ENCODE measurements at places on chromosomes 3 and 15. TPM values are rescaled to one million over a fixed set of nuclear protein-coding genes. Genes with fewer than 3 reads are reported as not detected.
A peak's percentile ranks its signal among the peaks of the same experiment; 100 is the strongest.

DNA sequence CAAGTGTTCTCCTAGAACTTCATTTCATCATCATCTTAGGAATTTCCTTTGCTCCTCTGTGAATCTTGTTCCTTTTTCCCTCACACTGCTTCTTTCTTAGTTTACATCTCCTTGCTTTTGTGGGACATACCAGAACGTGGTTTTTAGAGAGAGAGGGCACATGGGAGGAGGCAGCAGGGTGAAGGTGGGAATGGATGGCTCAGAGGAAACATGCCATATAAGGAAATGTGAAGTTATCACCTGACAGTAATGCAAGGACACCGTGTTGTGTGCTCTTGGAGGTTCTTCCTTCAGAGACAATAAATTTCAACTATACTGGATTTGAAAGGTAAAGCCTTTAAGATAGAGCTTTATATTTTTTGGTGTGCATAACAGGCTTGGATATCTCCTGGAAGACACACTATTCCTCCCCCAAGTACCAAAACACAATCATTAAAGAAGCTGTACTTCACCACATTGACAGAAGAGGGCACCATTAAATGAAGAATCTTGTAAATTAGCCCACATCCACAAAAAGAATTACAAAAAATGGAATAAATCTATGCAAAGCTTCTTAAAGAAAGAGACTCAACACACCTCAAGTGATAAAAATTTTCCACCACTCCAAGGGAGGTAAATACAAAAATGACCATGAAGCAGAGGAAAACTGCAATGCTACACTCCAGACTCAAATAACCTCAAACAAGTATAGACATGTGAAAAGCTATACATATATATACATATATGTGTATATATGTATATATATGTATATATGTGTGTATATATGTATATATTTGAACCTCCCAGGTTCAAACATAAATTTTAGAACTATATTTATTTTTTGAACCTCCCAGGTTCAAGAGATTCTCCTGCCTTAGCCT lies 26.1 kb downstream of the RPL39L start:
- peak; percentile 24 for DNase-seq

GRCh38 chr15:99706557-99707303 lies 26.5 kb downstream of the LYSMD4 start:
- DNase-seq = no peak

Gene NAA80
- 19.5 TPM for polyA plus RNA-seq

DNA sequence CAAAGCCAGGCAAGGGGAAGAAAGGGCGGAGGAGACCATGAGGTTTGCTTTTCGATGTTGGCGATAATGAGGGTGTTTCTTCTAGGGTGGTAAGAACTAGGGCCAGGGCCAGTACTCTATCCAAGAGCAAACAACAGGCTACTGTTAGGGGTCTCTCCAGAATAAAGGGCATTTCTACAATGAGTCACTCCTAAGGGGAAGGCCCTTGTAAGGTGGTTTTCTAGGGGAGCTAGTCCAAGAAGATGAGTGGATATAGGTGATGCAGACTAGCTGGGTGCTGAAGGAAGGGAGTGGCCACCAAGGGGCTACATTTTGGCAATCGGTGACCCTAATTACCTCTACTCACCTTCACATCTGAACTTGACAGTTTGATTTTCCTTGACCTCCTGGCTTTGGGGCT lies 148.5 kb upstream of the HACD2 start:
- DNase-seq = no peak

DNA sequence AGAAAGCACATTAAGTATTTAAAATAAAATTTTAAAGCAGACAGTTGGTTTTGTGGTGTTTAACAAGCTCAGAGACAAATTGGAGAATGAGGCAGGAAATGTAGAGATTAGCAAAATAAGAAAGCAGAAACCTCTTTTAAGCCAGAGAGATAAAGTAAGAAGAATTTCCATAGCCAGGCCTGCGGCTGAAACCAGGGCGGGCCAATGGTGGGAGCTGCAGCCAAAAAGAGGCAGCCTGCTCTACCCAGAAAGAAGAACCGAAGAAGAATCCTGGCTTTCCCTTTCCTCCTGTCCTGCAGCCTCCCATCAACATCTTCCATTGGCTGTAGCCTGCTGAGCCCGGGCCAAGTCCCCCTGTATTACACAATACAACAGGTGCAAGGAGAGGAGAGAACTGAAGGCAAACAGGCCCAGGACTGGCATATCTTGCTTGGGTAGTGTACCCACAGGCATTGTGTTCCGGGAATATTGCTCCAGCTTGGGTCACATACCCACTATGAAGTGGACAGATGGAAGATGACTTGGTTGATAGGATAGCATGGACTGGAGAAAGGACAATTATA lies 11.5 kb upstream of the TFG start:
- no peak for DNase-seq

Gene PCOLCE2
- polyA plus RNA-seq = 5.5 TPM

Gene C3orf33
- polyA plus RNA-seq = 6.4 TPM

DNA sequence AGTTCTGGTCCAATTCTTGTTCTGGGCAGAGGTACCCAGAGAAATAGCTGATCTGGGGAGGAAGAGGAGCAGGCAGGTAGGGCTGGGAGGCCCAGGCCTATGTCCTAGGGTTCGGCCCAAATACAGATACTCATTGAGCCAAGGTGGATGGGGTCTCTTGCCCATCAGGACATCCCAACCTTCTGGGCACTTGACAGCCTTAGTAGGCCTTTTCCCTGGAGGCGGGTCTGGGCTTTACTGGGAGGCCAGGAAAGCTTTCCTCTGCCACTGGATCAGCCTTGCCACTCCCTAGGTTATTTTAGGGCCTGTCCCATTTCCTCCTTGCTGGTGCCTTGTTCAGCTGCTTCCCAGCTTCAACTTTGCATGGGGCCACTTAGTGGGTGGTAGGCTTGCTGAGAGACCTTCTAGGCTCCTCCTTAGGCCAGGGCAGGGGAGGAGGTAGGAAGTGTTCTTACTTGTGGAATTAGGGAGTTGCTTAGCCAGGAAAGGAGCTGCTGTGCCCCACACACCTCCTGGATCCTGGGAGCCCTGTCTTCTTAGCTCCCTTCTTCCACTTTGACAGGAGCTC lies 9.7 kb downstream of the TEX264 start:
- DNase-seq = no peak

DNA sequence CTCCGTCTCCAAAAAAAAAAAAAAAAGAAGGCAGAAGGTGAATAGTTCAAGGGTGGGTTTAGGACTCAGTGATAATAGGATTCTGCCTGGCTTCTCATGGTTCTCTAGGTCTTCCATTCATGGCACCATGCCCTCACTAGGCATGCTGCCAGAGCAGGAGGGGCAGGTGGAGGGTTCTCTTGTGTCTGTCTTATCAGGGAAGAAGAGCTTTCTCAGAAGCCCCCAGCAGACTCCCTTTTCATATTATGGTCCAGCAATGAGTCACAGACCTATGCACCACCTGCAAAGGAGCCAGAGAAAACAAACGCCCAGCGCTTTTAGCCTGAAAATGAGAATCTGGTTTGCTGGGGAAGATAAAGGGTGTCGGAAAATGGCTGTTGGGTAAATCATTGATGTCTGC lies 3.0 kb downstream of the CCR2 start:
- no peak for DNase-seq

GRCh38 chr15:96750361-96750760 lies 419.9 kb downstream of the NR2F2 start:
- DNase-seq = no peak

- DNase-seq = peak; percentile 19
Measured at GRCh38 chr15:40567111-40567510, 2.0 kb upstream of the RPUSD2 start.

GRCh38 chr3:31532587-31533168 lies at the start of gene STT3B:
STT3B (plus strand) TSS chr3:31532925; CDS start chr3:31532999, 74 bp downstream.
- DNase-seq = peak; percentile 86

Gene NANOGP8
- polyA plus RNA-seq = not detected

DNA sequence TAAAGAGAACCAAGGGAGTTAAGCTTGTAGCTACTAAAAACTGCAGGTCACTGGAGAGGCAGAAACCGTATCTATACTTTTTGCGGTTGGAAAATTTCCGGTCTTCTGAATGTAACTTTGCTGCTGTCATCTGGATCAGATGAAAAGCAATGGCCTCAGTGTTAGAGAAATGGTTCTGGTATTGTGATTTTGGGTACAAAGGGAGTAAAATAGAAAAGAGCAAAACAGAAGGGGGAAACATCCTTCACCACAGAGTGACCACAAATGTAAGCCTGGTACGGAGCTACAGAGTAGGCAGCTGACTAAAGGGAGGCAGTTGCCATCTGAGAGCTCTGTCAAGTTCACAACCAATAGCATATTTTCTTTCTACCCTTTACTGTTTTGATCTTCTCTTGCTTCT lies 5.6 kb downstream of the CD96 start:
- no peak for DNase-seq

GRCh38 chr3:165805946-165806561 lies 31.2 kb downstream of the BCHE start:
- no peak for DNase-seq

DNA sequence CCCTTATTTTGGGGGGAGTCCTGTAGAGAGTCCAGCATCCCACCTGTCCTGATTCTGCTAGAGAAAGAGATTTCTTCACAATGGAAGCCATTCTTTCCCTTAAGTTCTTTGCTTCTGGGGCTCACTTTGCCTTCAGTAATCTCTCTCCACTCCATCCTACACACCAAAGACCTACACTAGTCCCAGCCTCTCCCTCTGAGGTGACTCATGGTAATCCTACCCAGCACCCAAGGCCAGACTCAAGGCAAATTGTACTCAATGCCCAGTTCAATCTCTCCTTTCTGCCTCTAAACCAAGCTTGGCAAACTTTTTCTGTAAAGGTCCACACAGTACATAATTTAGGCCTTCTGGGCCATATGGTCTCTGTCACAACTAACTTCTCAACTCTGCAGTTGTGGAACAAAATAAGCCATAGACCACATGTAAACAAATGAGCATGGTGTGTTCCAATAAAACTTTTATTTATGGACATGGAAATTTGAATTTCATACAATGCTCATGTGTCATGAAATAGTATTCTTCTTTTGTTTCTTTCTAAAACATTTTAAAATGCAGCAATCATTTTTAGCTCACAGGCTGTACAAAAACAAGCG lies 72.5 kb downstream of the MRPL46 start:
- no peak for DNase-seq

DNA sequence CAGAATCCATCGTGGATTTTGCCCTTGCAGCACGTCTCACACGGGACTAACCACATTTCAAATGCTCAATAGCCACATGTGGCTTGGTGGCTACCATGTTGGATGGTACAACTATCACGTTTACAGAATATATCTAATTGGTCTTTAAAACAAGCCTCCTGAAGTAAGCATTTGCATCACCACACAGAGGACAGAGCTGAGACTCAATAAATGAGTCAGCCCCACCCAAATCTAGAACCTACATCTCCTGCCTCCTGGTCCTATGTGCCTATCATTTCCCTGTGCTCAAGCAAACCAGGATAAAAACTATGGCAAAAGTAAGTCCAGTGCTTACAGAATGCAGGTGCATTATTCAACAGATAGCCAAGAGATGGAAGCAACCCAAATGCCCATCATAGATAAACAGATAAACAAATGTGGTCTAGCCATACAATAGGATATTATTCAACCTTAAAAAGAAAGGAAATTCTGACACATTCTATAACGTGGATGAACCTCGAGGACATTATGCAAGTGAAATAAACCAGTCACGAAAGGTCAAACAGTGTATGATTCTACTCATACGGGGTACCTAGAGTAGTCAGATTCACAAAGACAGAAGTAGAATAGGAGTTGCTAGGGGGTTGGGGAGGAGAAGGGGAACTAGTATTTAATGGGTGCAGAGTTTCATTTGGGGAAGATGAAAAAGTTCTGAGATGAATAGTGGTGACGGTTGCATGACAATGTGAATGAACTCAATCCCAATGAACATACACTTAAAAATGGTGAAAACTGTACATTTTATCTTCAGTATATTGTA lies 43.9 kb downstream of the SRGAP3 start:
- DNase-seq = no peak

Measured in hepatocyte (in vitro differentiated cells).